ENCODE measurements at places on chromosomes 4 and X.
A peak's percentile ranks its signal among the peaks of the same experiment; 100 is the strongest.

DNA sequence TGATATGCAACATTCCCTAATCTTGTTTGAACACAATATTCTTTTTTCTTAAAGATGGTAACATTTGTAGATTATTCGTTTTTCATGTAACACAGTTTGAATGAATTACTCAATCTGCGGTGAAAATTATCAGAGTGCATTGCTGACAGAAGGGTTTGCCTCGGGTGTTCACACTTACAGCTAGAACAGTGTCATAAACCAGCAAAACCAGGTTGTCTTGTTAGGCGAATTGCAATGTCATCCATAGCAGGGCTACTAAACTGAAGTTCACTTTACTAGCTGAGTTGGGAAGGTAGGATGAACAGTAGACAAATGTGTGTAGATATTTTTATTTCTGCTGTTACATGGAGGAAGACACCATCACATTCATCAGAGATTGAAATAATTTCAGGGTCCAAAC lies 98.9 kb downstream of the SLC39A8 start:
- no peak for DNase-seq

- DNase-seq = peak; percentile 71
Measured at GRCh38 chr4:166527500-166527899, 654.5 kb downstream of the TLL1 start.

DNA sequence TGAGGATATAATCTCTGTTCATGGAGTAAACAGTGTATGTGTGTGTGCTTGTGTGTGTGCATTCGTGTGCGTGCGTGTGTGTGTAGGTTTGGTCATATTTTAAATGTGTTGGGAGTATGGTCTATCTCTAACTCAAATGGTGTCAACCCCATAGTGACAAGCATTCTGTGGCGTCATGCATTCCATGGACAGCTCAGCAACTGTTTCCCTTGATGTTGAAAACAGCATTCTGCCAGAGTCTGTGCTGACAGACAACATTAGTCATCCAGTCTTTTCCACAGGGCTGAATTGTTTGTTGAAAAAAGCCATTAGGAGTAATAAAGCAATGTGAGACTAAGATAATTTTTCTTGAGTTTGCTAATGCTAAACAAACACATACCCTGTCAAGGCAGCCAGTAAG lies 706.6 kb downstream of the PCDH19 start:
- no peak for DNase-seq

GRCh38 chr4:150255610-150256224 lies 177.5 kb downstream of the DCLK2 start:
- DNase-seq = no peak

- no peak for DNase-seq
Measured at GRCh38 chrX:104253567-104254441, 929 bp downstream of the ESX1 start.

- DNase-seq = peak; percentile 16
Measured at GRCh38 chr4:102608190-102608589, 107.0 kb downstream of the NFKB1 start.

GRCh38 chrX:20060961-20061748 lies 55.6 kb downstream of the MAP7D2 start:
- DNase-seq = no peak

GRCh38 chrX:32370456-32371205 lies 840.7 kb downstream of the DMD start:
- DNase-seq = no peak

DNA sequence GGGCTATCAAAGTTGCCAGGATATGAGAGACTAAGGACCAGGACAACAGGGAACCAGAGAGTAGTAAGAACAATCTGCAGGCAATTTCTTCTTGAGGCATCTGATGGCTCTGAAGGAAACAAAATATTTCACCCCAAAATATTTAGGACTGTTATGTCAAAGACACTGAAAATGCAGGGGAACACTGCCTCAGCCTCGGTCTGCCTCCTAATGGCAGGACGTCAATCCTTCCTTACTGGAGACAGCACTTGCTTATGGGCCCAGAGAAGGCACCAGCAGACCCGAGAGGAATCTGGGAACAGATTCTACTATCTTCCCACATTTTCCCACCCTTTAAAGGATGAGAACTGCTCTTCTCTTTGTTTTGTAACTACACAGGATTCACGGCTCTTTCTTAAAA lies 23.3 kb downstream of the RNF150 start:
- no peak for DNase-seq

GRCh38 chrX:44101281-44101680 lies 128.1 kb upstream of the NDP start:
- no peak for DNase-seq

GRCh38 chr4:2537011-2537830 lies 774 bp downstream of the FAM193A start:
- peak; percentile 24 for DNase-seq

- DNase-seq = peak; percentile 75
Measured at GRCh38 chr4:144591401-144591800, 54.6 kb upstream of the HHIP start.

GRCh38 chr4:146415829-146416228 lies 105.9 kb downstream of the SLC10A7 start:
- DNase-seq = no peak

- no peak for DNase-seq
Measured at GRCh38 chr4:63211776-63212479, 1197.3 kb downstream of the TECRL start.

GRCh38 chrX:69238887-69239231 lies 73.6 kb upstream of the PJA1 start:
- DNase-seq = no peak

- peak; percentile 11 for DNase-seq
Measured at GRCh38 chrX:15416133-15416993, 32.1 kb upstream of the VEGFD start.

DNA sequence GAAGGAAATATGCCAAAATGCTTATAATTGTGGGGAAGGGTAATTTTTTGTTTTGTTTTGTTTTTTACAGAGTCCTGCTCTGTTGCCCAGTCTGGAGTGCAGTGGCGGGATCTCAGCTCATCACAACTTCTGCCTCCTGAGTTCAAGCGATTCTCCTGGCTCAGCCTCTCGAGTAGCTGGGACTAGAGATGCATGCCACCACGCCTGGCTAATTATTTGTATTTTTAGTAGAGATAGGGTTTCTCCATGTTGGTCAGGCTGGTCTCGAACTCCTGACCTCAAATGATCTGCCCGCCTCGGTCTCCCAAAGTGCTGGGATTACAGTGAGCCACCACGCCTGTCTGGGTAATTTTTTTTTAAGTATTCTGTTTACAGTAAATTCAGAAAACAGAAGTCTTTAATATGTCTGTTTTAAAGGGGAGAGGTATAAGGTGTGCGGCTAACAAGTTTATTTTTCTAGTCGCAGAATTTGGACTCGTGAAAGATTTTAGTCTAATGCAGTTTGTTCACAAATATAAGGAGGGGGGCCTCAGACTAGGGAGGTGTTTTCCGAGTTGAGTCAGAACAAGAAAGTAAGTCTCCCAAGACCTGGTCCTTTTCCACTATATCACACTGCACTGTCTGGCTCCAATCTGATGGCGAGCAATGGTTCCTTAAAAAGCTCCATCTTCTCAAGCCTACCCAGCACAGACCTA lies 1.5 kb downstream of the ACSL1 start:
- DNase-seq = no peak

DNA sequence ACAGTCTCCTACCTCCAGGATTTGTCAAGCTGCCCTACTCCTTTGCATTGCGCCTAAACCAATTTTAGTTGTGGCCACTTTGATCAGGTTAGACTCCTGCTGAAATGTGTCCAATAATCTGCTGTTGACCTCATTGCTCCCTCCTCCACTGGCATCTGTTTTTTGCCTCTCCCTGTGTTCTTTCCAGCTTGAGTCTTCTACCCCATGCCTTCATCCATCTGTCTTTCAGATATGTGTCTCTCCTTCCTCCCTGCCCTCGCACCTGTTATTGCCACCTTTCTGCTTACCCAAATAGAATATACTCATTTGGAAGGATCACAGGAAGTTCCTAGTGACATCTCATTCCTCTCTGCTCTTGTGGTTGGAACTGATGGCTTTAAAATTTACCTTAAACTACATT lies 366.6 kb upstream of the CLNK start:
- DNase-seq = no peak

GRCh38 chr4:67885762-67886161 lies 2.0 kb upstream of the TMPRSS11D start:
- DNase-seq = peak; percentile 97

GRCh38 chrX:153564047-153564606 lies 34.8 kb downstream of the CCNQ start:
- DNase-seq = no peak

- no peak for DNase-seq
Measured at GRCh38 chr4:56310401-56311125, 76.7 kb downstream of the AASDH start.

GRCh38 chr4:41257257-41257901 lies 651 bp downstream of the UCHL1 start:
- DNase-seq = peak; percentile 30

DNA sequence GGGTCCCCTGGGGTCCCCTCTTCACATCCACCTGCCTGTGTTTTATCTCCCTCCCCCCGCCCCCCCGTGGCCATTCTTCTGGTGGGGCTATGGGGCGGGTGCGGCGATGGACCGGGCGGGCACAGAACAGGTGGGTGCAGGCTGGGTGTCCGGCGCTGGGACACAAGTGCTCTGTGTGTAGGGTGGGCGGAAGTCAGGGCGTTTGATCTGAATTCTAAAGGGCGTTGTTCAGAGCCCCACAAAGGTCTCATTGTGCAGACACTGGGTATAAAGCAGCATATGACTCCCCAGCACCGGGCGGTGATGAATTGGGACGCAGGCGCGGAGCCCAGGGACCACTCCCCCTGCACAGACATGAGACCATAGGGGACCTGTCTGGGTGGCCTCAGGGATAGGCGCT lies at the start of gene GJB1:
TSS of gene GJB1 (plus strand) at position 296 of the 400 bp plus-strand sequence. CDS start 484 bp downstream, outside the sequence.
- no peak for DNase-seq

DNA sequence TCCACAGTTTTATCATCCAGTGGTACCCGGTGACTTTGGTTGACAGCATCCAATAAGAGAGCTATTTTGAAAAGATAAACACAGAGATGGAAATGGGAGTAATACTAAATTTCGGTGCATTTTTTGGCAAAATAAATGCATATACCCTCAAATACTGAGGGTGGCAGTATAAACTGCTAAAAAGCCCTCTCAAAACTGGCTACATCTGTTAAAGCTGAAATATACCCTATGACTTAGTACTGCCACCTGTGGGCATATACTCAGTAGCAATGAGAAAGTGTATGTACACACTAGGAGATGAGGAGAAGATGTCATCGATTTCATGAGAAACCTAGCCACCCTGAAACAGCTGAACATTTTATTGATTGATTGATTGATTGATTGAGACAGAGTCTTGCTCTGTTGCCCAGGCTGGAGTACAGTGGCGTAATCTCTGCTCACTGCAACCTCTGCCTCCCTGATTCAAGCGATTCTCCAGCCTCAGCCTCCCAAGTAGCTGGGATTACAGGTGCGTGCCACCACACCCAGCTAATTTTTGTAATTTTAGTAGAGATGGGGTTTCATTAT lies 12.2 kb upstream of the TMEM128 start:
- DNase-seq = peak; percentile 36

DNA sequence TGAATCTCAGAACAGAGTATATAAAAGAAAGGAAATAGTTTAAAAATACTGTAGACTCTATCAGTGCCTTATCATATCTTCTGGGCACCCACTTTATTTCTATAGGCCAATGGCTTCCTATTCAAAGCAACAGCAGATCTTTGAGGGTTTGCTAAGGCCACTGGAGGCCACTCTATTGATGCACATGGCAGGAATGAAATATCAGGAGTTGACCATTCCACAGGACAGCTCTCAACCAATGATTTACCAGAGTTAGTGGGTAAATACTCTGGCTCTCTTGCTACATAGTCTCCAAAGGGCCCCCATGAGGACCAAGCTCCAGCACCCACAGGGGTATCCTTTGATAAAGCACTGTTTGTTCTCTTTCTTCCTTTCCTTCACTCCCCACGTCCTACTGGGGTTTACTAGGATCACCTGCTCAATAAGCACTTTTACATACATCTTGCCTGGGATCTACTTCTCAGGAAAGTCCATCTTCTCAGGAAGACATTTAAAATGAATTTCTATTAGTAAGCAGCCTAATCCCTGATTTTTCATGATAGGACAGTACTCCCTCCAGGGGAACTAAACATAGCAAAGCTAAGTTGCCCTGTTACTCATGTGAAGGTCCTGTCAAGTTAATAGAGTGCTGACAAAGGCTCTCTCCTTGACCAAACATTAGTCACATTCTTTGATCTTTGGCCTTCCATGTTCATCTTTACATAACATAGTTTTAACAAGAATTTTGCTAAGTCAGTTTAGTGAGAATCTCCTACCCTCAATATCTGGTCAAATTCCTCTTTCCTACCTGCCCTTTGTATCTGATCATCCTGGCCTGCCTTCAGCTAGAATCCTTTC lies 459.7 kb downstream of the GRXCR1 start:
- DNase-seq = no peak

DNA sequence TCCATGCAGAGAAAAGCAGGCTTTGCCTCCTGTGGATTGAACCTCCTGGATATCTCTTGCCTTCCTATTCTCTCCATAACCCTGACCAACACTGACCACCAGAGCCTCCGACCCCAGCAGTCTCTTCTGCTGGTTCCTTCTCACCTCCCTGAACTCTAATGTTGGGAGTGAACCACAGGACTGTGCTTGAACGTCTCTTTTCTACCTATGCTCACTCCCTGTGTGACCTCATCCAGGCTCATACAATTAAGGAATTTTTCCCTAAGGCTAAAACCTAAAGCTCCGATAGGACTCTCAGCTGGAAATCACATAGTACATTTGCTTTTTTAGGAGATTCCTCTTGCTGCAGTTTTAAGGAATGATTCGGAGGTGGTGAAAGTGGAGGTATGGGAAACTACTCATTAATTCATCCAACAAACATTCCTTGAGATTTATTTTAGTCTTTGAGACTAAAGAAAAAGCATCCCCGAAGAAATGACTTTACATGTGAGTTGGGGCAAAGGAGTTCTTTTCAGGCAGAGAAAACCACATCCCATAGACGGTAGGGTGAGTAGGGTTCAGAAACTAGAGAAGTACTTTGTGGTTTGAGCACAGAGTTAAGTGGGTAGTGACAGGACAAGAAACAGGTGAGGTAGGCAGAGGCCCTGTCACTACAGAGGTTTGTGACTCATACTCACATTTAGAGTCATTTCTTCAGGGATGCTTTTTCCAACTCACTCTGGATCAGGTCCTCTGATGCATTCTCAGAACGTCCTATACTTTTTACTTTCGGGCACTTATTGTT lies 30.8 kb downstream of the NDNF start:
- DNase-seq = no peak

DNA sequence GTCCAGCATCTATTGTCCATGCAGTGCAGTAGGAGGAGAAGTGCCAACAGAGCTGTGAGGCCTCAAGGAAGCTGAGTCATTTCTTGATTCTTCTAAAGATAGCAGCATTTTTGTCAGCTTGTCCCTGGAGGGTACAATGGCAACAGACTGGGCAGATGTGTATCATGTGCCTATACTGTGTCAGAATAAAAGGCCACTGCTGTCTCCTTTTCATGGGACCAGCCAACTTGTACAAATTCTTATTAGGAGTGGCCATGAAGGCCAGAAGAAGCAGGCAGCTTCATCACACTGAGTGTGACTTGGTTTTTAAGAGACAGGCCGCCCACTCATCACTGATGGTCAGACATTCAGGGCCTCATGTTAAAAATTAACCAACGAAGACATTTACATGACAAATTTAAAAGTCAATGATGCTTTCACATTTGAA lies 185.0 kb upstream of the FAM241A start:
- DNase-seq = no peak

All from astrocyte (in vitro differentiated cells and primary cell).